Psoas muscle (tissue), 8 donors: ENCODE measurements at places on chromosomes 12 and 14. TPM values are rescaled to one million over a fixed set of nuclear protein-coding genes. Genes with fewer than 3 reads are reported as not detected.

DNA sequence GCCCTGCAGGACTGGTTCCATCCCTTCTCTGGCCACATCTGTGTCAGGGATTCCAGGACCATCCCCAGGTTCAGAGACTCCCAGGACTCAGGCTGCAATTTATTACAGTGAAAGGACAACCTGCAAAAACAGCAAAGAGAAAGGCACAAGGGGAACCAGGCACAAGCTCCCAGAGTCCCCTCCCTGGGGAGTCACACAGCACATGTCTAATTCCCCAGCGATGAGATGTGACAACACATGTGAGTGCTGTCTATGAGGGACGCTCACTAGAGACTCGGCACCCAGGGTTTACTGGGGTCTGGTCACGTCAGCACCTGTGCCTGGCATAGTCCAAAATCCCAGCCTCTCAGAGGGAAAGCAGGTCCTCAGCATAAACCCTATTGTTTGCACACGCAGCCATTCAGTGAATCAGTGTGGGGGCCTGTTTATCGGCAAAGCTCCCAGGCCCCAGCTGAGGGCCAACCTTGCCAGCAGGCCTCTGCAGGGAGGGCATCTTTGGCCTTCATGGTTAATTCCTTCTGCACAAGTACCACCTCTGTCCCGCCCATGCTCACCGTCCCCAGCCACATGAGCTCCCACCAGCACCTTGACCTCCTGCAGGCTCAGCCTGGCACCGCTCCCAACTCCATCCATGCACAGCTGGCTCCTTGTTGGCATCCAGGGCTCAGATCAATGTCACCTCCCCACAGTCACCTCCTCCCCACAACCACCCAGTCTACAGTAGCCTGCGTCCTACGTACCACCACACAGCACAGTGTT is 198.9 kb upstream of the SFSWAP start:
- no peak overlapping the region for H3K27ac ChIP-seq
- DNase-seq: no peak
- H3K36me3 ChIP-seq: no peaks in the 10 kb centered on the region
- H3K27me3 ChIP-seq: no peaks in the 10 kb centered on the region

DNA sequence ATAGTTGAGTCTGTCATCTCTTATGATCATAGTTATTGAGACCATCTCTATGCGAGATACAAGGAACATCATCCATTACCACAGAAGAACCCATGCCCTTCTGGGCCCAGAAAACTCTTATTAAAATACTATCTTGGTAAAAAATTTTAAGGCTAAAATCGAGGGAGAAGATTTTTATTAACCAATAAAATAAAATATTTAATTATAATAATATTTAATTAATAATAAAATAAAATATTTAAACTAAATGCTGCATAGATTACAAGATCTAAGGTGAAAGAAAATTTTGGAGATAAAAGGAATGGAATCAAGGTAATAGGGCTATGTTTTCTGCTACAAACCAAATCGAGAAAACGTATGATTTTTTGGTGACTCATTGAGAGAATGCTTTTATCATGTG is 540.2 kb downstream of the KCNH5 start:
- H3K27me3 ChIP-seq: no peaks in the 10 kb centered on the region
- no peaks in the 10 kb centered on the region for H3K4me1 ChIP-seq
- no peak overlapping the region for H3K27ac ChIP-seq
- no peak overlapping the region for H3K4me3 ChIP-seq

GRCh38 chr12:108094056-108094649 is 34.9 kb upstream of the WSCD2 start:
- no peaks in the 10 kb centered on the region for H3K36me3 ChIP-seq
- H3K4me1 ChIP-seq: no peaks in the 10 kb centered on the region
- no peak for DNase-seq
- no peak overlapping the region for H3K4me3 ChIP-seq
- peaks cover 8% of the 10 kb centered on the region for H3K27me3 ChIP-seq
- H3K27ac ChIP-seq: no peak overlapping the region

- no peak for DNase-seq
- peaks cover 100% of the 10 kb centered on the region for H3K36me3 ChIP-seq
- H3K27me3 ChIP-seq: no peaks in the 10 kb centered on the region
- H3K27ac ChIP-seq: no peak overlapping the region
- no peak overlapping the region for H3K4me3 ChIP-seq
Measured at GRCh38 chr12:71636704-71637115, 26.9 kb downstream of the ZFC3H1 start.

- no peaks in the 10 kb centered on the region for H3K27me3 ChIP-seq
- no peaks in the 10 kb centered on the region for H3K36me3 ChIP-seq
- H3K4me1 ChIP-seq: peaks cover 20% of the 10 kb centered on the region
- H3K27ac ChIP-seq: no peak overlapping the region
- no peak for DNase-seq
Measured at GRCh38 chr14:29745863-29746262, 181.8 kb downstream of the PRKD1 start.

- DNase-seq: no peak
- no peaks in the 10 kb centered on the region for H3K4me1 ChIP-seq
- no peak overlapping the region for H3K4me3 ChIP-seq
- H3K36me3 ChIP-seq: no peaks in the 10 kb centered on the region
- H3K27ac ChIP-seq: no peak overlapping the region
- no peaks in the 10 kb centered on the region for H3K27me3 ChIP-seq
Measured at GRCh38 chr12:65670775-65671174, 153.5 kb upstream of the HMGA2 start.

DNA sequence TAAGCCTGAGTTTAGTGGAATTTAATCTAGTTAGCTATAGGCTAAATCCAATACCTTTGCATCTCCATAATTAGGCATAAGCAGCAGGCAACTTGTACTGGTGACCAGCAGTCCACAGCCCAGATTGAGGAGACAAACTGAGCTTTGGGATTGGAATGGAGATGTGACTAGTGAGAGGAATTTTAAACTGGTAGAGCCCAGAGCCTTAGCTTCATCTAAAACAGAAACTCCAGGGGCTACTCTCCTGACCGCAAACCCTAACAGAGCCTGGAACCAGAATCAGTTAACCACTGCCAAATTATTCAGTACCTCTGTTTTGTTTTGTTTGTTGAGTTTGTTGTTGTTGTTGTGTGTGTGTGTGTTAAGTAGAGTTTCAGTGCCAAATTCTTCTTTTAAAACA is 53.2 kb downstream of the TSPAN19 start:
- no peak for DNase-seq
- no peaks in the 10 kb centered on the region for H3K4me1 ChIP-seq
- H3K27ac ChIP-seq: no peak overlapping the region
- no peaks in the 10 kb centered on the region for H3K27me3 ChIP-seq

DNA sequence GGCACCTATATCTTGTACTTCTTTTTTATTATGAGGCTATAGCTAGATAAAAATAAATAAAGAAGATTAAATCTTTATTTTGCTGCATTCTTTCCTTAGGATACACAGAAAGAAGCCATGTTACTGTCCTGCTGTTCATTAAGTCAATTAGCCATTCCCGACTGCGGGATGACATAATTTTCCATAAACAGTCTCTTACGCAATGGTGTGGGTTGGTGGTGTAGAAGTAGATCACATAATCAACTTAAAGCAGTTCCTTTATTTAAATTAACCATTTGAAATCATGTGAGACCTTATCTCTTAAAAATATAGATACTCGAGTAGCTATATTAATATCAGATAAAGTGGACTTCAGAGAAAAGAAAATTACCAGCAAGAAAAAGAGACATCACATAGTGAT is 40.2 kb downstream of the TAOK3 start:
- H3K36me3 ChIP-seq: no peaks in the 10 kb centered on the region
- peaks cover 13% of the 10 kb centered on the region for H3K4me1 ChIP-seq
- H3K27me3 ChIP-seq: no peaks in the 10 kb centered on the region
- DNase-seq: no peak
- no peak overlapping the region for H3K27ac ChIP-seq

- H3K4me3 ChIP-seq: no peak overlapping the region
- H3K27ac ChIP-seq: no peak overlapping the region
- DNase-seq: no peak
- H3K4me1 ChIP-seq: peaks cover 8% of the 10 kb centered on the region
- no peaks in the 10 kb centered on the region for H3K27me3 ChIP-seq
Measured at GRCh38 chr12:104242546-104243206, 27.1 kb downstream of the TXNRD1 start.

DNA sequence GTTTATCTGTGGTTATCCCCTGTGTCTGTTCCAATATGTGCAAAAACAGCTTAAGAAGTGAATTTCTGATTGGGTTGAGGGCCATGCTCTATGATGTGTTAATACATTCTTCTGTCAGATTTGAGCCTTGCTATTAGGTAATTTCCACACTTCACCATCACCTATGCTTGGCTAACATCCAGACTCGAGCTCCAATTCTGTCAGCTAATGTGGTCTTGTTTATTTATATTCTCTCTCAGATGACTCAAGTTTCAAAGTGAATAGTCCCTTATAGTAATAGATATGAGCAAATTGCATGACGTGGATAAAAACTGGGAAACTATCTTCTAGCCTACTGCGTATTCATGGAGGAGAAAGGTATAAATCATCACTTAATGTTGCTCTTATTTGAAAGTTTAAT is 451.3 kb downstream of the SNAPC1 start:
- no peaks in the 10 kb centered on the region for H3K36me3 ChIP-seq
- H3K4me1 ChIP-seq: no peaks in the 10 kb centered on the region
- no peak overlapping the region for H3K4me3 ChIP-seq
- H3K27me3 ChIP-seq: no peaks in the 10 kb centered on the region

- no peak overlapping the region for H3K27ac ChIP-seq
- DNase-seq: no peak
- peaks cover 16% of the 10 kb centered on the region for H3K27me3 ChIP-seq
- H3K4me3 ChIP-seq: no peak overlapping the region
Measured at GRCh38 chr12:52238207-52238840, 5.3 kb downstream of the KRT7 start.

- no peak overlapping the region for H3K27ac ChIP-seq
- no peaks in the 10 kb centered on the region for H3K27me3 ChIP-seq
- no peak overlapping the region for H3K4me3 ChIP-seq
- H3K4me1 ChIP-seq: peaks cover 3% of the 10 kb centered on the region
Measured at GRCh38 chr12:13049816-13050215, 5.6 kb downstream of the FAM234B start.

DNA sequence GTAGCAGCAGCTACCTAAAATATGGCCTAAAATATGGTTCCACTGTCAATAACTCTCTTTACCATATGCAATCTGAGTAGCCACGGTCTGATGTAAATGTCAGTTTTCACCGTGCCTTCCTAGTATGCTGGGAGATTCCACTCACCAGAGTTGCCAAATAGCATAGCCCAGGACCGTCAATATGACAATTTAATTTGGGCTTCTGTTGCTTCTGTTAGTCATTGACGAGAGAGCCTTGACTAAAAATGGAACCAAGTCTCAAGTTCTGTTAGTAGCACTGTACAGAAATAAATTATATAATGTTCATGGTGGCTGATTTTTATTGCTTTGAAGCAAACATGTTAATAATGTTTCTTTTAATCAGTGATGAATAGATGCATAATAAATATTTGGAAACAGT is 348.4 kb downstream of the BCAT1 start:
- no peaks in the 10 kb centered on the region for H3K4me1 ChIP-seq
- no peaks in the 10 kb centered on the region for H3K36me3 ChIP-seq
- no peaks in the 10 kb centered on the region for H3K27me3 ChIP-seq
- no peak overlapping the region for H3K4me3 ChIP-seq
- no peak overlapping the region for H3K27ac ChIP-seq

GRCh38 chr14:54229136-54229535 is 167.7 kb upstream of the CDKN3 start:
- H3K27me3 ChIP-seq: no peaks in the 10 kb centered on the region
- no peaks in the 10 kb centered on the region for H3K36me3 ChIP-seq
- no peak overlapping the region for H3K27ac ChIP-seq
- no peak overlapping the region for H3K4me3 ChIP-seq
- no peaks in the 10 kb centered on the region for H3K4me1 ChIP-seq
- DNase-seq: no peak

- DNase-seq: no peak
- H3K27ac ChIP-seq: no peak overlapping the region
- H3K27me3 ChIP-seq: no peaks in the 10 kb centered on the region
- H3K4me1 ChIP-seq: no peaks in the 10 kb centered on the region
- no peak overlapping the region for H3K4me3 ChIP-seq
Measured at GRCh38 chr12:22733756-22734155, 108.8 kb downstream of the ETNK1 start.

DNA sequence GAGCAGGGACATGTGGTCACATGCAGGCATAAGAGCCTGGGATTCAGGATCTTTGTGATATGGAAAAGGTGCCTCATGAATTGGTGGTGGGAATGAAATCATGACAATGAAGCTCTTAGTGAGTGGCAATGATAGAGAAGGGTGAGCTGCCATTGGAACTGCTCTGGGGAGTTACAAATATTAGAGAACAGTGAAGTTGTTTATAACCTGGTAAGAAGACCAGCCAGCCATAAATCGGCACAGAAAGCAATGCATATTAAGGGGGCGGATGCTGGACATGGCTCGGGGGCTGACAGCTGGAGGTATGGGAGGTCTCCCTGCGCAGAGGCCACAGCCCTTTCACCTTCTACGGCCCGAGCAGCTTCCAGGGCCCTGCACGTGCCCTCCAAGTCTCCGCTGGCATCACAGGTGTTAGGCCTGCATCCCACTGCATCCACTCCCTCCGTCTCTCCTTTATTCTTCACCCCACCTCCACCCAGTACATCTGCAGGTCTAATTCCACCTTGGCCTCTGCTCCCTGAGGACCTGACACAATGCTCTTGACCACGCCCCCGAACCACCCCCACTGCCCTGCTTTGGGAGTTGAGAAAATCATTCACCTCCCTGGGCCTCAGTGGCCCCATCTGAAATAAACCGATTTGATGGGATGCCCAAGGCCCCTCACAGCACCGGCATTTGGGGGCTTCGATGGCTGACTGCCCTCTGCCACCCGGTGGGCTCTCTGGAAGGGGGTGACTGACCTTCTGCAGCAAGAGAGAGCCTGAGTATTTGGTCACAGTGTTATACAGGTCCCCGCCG is 4.1 kb downstream of the CACNA2D4 start:
- peaks cover 27% of the 10 kb centered on the region for H3K4me1 ChIP-seq
- no peaks in the 10 kb centered on the region for H3K36me3 ChIP-seq
- no peak overlapping the region for H3K27ac ChIP-seq
- no peak overlapping the region for H3K4me3 ChIP-seq
- no peaks in the 10 kb centered on the region for H3K27me3 ChIP-seq
- no peak for DNase-seq

GRCh38 chr12:98767248-98767647 is 122.2 kb downstream of the APAF1 start:
- DNase-seq: no peak
- H3K4me1 ChIP-seq: no peaks in the 10 kb centered on the region
- no peak overlapping the region for H3K4me3 ChIP-seq

DNA sequence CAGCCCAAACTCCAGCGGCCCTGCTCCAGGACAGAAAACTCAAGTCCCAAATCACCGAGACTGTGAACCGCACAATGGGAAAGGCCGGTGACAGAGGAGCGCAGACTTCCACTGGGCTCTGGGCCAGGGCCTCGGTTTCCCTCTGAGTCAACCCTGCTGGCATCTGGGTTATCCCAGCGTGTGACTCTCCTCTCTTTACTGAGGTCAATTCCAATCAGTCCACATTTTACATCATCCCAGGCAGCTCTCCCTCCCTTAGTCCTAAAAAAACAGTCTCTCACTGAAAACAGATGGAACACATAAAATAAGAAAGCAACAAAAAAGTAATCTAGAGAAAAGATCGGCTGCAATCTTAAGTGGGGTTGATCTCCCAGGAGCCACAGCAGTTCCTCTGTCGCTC is 36.9 kb downstream of the ITPK1 start:
- H3K27me3 ChIP-seq: no peaks in the 10 kb centered on the region
- H3K4me1 ChIP-seq: peaks cover 5% of the 10 kb centered on the region
- H3K4me3 ChIP-seq: no peak overlapping the region
- no peak for DNase-seq

TSHR gene
- total RNA-seq: 0.08 TPM

CLEC6A gene
- not detected for total RNA-seq

KRT74 gene
- total RNA-seq: not detected

ZBTB1 gene
- total RNA-seq: 18.6 TPM
